ENCODE measurements at places on chromosomes 7 and 10.
A peak's percentile ranks its signal among the peaks of the same experiment; 100 is the strongest.

DNA sequence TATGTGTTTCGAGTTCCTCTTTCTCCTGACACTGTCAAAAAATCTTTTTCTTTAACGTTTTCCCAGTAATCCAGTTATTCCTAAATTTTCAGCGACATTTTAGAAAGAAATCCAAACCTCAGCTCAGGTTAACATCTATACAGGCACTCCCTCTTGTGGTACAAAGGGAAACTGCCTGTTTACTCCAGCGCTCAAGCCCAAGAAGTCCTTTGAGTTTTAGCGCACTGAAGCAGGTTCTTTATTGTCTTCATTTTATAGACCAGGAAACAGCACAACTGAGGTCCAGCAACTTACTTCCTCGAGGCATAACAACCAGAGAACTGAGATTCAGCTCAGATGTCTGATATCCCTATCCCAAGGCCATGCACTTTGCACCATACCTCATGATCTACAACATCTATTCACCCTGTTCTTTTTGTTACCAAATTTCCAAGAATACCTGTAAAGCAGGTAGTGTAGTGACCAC lies 287.2 kb upstream of the MKLN1 start:
- H3K27me3 ChIP-seq, result no peaks in the 10 kb centered on the region
- H3K27ac ChIP-seq, result no peak overlapping the region
- H3K4me1 ChIP-seq, result no peaks in the 10 kb centered on the region

DNA sequence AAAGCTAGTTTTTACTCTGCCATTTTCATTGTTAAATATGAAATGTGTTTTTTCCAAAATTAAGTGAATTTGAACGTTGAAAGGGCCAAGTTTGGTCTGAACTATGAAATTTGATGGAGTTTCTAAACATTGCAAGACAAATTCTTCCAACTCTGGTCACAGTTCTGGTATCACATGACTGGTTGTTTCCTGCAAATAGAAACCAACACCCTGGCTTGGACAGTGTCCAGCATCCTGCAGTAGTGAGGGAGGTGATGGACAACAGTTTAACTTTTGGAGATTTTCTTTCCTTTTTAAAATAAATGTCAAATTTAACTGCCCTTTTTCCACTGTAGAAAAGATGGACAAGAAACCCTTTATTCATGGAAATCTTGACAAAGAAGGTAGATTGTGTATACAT lies 54.8 kb upstream of the AGBL3 start:
- H3K4me1 ChIP-seq, result no peaks in the 10 kb centered on the region
- peaks cover 5% of the 10 kb centered on the region for H3K36me3 ChIP-seq
- no peak overlapping the region for H3K27ac ChIP-seq
- H3K27me3 ChIP-seq, result no peaks in the 10 kb centered on the region
- no peak overlapping the region for H3K4me3 ChIP-seq

- no peak overlapping the region for H3K27ac ChIP-seq
- H3K27me3 ChIP-seq, result no peaks in the 10 kb centered on the region
- no peaks in the 10 kb centered on the region for H3K36me3 ChIP-seq
- H3K4me3 ChIP-seq, result no peak overlapping the region
- DNase-seq, result no peak
These were observed 76.8 kb downstream of the HGF start for GRCh38 chr7:81693080-81693479.

- H3K36me3 ChIP-seq, result no peaks in the 10 kb centered on the region
- no peak overlapping the region for H3K4me3 ChIP-seq
- no peak overlapping the region for H3K27ac ChIP-seq
- DNase-seq, result peak; percentile 86
- H3K27me3 ChIP-seq, result no peaks in the 10 kb centered on the region
- peaks cover 8% of the 10 kb centered on the region for H3K4me1 ChIP-seq
These were observed 35.4 kb downstream of the DRGX start for GRCh38 chr10:49360271-49361177.

- H3K27ac ChIP-seq, result no peak overlapping the region
- H3K4me3 ChIP-seq, result no peak overlapping the region
- H3K36me3 ChIP-seq, result peaks cover 20% of the 10 kb centered on the region
- H3K4me1 ChIP-seq, result no peaks in the 10 kb centered on the region
- no peak for DNase-seq
- H3K27me3 ChIP-seq, result no peaks in the 10 kb centered on the region
These were observed 8.7 kb downstream of the GNB2 start for GRCh38 chr7:100682228-100682741.

- DNase-seq, result no peak
- no peak overlapping the region for H3K27ac ChIP-seq
- no peaks in the 10 kb centered on the region for H3K36me3 ChIP-seq
- no peak overlapping the region for H3K4me3 ChIP-seq
- H3K27me3 ChIP-seq, result no peaks in the 10 kb centered on the region
These were observed 125.2 kb upstream of the CARD11 start for GRCh38 chr7:3168869-3169268.

DNA sequence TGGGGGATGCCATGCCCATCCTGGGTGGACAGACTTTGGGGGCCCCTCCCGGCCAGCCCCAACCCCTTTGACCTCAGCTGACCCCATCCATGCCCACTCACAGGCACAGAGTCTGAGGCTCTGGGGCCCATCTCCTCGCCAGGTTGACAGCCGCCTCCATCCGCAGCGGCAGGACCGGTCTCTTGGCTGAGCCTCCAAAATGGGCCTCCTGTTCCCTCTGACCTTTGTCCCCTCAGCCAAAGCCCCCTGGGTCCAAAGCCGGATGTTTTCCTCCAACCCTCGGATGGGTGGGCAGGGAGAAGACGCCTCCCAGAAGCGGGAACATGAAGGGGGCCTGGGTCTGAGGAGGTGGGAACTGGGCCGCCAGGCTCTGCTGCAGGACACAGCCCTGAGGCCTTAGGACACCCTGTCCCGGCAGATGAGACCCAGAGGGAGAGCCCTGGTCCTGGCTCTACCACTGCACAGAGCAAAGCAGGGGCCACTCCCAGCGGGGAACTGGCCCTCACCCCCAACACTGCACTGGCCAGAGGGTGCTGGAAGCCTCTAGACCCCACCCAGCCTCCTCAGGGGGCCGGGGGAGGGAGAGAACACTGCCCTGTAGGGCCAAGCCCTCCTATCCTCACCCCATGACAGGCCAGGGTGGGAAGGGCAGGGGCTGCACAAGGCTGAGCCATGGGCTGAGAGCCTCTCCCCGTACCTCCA lies 12.6 kb downstream of the PDGFA start:
- DNase-seq, result no peak
- H3K4me1 ChIP-seq, result no peaks in the 10 kb centered on the region
- H3K4me3 ChIP-seq, result no peak overlapping the region
- H3K36me3 ChIP-seq, result no peaks in the 10 kb centered on the region

DNA sequence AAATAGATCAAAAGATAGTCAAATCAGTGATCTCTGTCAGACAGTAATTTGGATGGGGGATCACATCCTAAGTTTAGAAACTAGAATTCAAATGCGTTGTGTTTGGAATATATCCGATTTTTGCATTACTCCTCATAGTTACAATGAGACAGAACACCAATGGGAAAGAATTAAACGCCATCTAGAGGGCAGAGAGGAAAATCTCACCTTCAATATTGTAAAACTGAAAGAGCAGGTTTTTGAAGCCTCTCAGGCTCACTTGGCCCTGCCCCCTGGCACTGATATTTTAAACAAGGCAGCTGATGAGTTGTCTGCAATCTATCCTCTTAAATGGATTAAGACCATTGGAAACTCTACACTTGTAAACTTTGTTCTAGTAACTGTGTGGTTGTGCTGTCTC lies 17.7 kb downstream of the FRG2B start:
- no peak overlapping the region for H3K27ac ChIP-seq
- DNase-seq, result peak; percentile 1
- no peaks in the 10 kb centered on the region for H3K4me1 ChIP-seq
- H3K4me3 ChIP-seq, result no peak overlapping the region
- no peaks in the 10 kb centered on the region for H3K36me3 ChIP-seq

DNA sequence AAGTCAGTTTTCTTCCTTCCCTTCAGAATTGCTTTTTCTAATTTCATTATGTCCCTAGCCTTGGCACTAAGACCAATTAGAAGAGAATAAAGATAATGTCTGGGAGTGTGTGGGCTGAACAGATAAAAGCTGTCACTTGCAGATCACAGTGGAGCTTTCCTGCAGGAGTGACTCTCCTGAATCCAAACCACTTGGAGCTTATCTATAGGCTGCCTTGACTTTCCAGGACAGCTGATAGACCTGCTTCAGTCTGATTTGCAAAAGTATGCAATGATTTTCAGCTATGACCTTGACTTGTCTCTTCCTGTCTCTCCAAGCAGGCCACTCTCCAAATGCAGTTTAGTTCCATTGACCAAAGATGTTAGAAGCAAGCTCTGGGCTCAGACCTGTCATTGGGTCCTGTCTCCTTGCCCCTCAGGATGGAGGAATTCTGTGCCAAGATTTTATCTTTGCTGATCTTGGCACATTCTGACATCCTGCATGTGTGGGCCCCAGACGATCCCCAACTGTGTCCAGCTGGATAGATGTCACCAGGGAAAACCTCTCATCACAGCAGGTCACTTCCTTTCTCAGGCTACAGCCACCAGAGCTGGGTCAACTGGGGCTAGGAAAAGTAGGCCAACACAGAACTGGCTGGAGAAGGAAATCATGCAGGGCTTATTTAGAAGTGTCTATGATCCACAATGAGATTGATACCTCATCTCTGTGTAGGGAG lies 120.9 kb upstream of the ZNF438 start:
- H3K4me1 ChIP-seq, result peaks cover 6% of the 10 kb centered on the region
- no peaks in the 10 kb centered on the region for H3K27me3 ChIP-seq
- peak; percentile 78 for DNase-seq
- no peak overlapping the region for H3K4me3 ChIP-seq

DNA sequence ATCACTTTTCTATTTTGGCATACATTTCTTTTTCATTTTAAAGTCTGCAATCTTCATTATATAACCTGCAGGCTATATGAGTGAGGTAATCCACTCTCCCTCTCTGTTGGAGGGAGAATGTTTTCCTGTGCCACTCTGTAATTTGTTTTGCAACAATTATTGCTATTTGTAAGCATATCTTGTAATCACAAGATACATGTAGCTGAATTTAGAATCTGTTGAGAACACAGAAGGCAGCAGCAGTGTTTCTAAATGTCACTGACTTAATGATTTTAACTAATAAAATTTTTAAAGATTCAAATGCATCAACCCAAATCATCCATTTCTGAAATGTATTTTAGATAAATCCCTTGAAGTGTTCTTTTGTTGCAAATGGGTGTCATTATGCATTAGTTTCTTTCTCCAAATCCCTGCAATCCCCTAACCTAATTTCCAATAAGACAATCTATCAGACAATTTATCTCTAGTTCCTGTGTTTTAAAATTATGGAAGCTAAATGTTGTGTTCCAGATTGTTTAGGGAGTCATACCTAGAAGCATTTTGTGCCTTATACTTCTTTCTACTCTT lies 19.8 kb upstream of the UMAD1 start:
- no peak overlapping the region for H3K4me3 ChIP-seq
- no peak for DNase-seq
- H3K36me3 ChIP-seq, result no peaks in the 10 kb centered on the region
- no peak overlapping the region for H3K27ac ChIP-seq
- no peaks in the 10 kb centered on the region for H3K4me1 ChIP-seq

- peak; percentile 45 for DNase-seq
- peak overlapping the region; percentile 97 for H3K27ac ChIP-seq
- H3K27me3 ChIP-seq, result no peaks in the 10 kb centered on the region
- peak overlapping the region; percentile 85 for H3K4me3 ChIP-seq
These were observed 668 bp downstream of the GPR37 start for GRCh38 chr7:124764847-124765400.

GRCh38 chr7:70659263-70659662 lies 472.7 kb upstream of the GALNT17 start:
- no peak overlapping the region for H3K4me3 ChIP-seq
- H3K27ac ChIP-seq, result no peak overlapping the region
- H3K36me3 ChIP-seq, result no peaks in the 10 kb centered on the region
- H3K4me1 ChIP-seq, result no peaks in the 10 kb centered on the region

DNA sequence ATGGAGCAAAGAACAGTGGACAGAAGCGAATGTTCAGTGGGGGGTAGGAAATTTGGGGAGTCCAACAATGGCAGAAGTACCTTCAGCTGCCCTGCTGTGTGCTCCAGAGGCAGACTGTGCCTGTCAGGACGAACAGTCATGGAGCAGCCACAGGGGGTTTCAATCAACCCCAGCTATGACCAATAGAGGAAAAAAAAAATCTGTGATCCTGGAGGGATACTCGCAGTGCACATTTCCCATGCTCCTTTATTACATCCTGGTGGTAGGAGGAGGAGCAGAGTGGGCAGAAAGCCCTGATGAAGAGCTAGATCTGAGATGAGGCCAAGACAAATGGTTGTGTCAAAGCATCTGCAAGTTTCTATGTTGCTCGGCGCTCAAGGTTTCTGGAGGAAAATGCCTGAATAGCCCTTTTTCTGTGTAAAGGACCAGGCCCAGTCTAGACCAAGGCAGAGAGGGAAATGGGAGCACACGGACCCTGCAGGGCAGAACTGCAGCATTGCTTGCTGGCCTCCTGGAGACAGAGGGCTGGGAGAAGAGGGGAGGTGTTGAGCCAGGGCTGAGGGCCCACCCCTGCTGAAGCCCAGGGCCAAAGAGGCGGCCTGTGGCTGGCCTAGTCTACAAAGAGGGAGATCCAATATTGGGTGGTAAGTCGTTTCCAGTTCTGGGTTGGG lies 201.5 kb downstream of the GRID1 start:
- H3K4me1 ChIP-seq, result no peaks in the 10 kb centered on the region
- H3K36me3 ChIP-seq, result no peaks in the 10 kb centered on the region
- H3K4me3 ChIP-seq, result no peak overlapping the region
- no peak overlapping the region for H3K27ac ChIP-seq
- no peaks in the 10 kb centered on the region for H3K27me3 ChIP-seq

- no peaks in the 10 kb centered on the region for H3K36me3 ChIP-seq
- peaks cover 2% of the 10 kb centered on the region for H3K4me1 ChIP-seq
- no peak overlapping the region for H3K27ac ChIP-seq
These were observed 22.2 kb upstream of the LYZL1 start for GRCh38 chr10:29266641-29267040.

- H3K36me3 ChIP-seq, result no peaks in the 10 kb centered on the region
- DNase-seq, result peak; percentile 79
- no peak overlapping the region for H3K27ac ChIP-seq
- peaks cover 7% of the 10 kb centered on the region for H3K4me1 ChIP-seq
These were observed 31.5 kb upstream of the ADCYAP1R1 start for GRCh38 chr7:31020652-31021051.

DNA sequence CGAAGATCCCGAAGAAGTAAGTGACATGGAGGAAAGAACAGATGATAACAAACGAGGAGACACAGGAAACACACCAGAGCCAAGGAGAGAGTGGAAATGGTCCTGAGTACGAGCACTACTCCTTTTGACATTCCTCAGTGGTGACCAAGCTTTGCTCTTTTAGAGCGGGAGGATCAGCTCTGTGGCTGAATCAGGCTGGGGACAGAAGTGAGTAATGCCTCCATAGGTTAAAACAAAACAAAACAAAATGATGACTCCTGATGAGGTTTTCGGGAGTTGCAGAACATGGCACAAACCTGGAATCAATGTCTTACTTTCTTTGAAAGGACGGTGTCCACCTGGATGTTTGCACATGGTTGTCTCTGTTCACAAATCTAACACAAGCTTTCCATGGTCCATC lies 30.3 kb upstream of the TCF7L2 start:
- H3K27me3 ChIP-seq, result no peaks in the 10 kb centered on the region
- H3K4me1 ChIP-seq, result no peaks in the 10 kb centered on the region
- no peaks in the 10 kb centered on the region for H3K36me3 ChIP-seq
- H3K27ac ChIP-seq, result no peak overlapping the region
- DNase-seq, result peak; percentile 64
- H3K4me3 ChIP-seq, result no peak overlapping the region

GRCh38 chr7:154440058-154440457 lies 387.9 kb downstream of the DPP6 start:
- no peak for DNase-seq
- H3K4me3 ChIP-seq, result no peak overlapping the region
- no peak overlapping the region for H3K27ac ChIP-seq
- H3K4me1 ChIP-seq, result no peaks in the 10 kb centered on the region
- no peaks in the 10 kb centered on the region for H3K36me3 ChIP-seq
- H3K27me3 ChIP-seq, result no peaks in the 10 kb centered on the region

- no peak overlapping the region for H3K27ac ChIP-seq
- H3K4me3 ChIP-seq, result no peak overlapping the region
- no peaks in the 10 kb centered on the region for H3K4me1 ChIP-seq
- H3K36me3 ChIP-seq, result no peaks in the 10 kb centered on the region
- DNase-seq, result no peak
- H3K27me3 ChIP-seq, result no peaks in the 10 kb centered on the region
These were observed 44.6 kb downstream of the VWA2 start for GRCh38 chr10:114283535-114284234.

Measured in mesendoderm (in vitro differentiated cells).